Upper lobe of right lung (tissue), 1 donor: ENCODE measurements at places on chromosomes 12 and 14.

- DNase-seq = no peak
Observed at GRCh38 chr14:96164861-96165490, 39.7 kb upstream of the BDKRB2 start.

DNA sequence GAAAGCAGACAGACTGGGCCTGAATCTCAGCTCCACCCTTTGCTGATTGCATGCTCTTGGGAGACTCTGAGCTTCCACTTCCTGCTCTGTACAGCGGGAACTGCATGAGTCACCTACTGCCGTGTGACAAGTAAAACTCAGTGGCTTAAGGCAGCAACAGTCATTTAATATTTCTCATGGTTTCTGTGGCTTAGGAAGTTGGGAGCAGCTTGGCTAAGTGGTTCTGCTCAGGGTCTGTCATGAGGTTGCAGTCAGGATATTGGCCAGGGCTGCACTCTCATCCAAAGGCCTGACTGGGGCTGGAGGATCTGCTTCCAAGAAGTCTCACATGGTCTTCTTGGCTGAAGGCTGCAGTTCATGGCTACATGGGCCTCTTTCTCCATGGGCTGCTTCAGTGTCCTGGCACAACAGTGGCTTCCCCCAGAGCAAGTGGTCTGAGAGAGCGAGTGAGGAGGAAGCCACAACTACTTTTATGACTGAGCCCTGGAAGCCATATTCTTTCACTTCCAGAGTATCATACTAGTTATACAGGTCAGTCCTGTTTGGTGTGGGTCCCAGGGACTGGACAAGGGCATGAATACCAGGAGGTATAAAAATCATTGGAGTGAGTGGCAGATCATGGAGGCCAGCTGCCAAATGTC lies 49.7 kb downstream of the FAM222A start:
- DNase-seq = peak; percentile 19

GRCh38 chr14:99815696-99816095 lies 22.5 kb downstream of the EML1 start:
- no peak for DNase-seq

- no peak for DNase-seq
Observed at GRCh38 chr12:67980391-67980790, 8.9 kb upstream of the IFNG-AS1 start.

DNA sequence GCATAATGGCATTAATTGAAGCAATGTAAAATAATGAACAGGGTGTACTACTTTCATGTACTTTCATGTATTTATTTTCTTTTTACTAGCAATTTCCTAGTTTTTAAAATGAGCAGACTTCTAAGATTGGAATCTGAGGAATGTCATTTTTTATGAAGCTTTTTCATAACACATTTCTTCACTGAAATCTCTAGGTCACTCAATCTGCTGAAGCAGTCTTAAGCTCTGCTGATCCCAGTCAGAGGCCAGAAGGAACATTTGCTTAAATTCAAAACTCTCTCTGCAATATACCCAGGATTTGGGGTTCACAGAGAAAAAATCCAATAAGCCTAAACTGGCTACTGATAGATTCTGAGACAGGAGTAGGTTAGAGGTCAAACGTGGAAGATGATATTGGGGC lies 73.6 kb upstream of the CNTN1 start:
- DNase-seq = no peak

DNA sequence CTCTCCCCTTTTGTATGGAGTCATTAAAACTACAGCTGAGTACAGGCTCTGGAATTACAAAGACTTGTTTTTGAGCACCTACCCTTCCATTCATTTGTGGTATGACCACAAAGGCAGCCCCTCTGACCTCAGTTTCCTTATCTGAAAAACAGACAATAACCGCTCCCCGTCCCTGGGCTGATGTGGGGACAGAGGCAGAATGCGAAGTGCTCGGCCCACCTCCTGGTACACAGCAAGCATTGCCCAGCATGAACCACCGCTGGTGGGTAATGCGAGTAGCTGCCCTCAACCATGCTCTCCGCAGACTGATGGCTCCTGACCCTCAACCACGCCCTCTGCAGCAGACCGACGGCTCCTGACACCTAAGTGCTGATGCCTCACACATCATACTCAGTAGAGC lies 22.4 kb downstream of the P2RX2 start:
- no peak for DNase-seq

DNA sequence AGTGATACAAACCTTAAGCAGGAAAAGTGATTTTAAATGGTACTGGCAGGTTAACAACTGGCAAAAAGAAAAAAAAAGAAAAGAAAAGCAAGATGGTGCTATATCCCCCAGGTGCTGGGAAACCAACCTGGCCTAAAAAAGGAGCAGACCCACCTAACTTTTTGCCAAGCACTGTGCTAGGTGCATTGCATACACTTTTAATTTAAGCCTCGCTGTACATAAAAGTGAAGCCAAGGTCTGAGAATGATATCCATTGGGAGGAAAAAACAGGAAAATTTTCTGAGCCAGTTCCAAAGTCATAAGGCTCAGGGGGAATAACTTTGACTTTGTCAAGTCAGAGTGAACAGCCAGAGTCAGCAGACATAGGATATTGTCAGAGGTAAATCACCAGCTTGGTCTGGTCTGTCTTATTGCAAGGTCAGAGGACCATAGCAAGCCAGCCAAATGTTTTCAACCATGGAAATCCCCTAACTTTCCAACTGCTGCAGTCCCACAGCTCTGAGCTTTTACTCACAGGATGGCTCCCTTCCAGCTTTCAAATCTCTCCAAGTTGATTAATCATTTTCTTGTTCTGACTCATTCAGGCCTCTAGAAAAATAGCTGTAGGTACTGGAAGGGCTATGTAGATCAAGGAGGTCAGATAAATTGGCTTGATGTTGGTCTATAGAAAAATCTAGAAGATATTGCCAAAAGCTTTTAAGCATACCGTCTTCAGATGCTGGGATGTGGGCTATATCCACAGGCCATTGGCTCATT lies 412.9 kb downstream of the RAD51B start:
- no peak for DNase-seq

DNA sequence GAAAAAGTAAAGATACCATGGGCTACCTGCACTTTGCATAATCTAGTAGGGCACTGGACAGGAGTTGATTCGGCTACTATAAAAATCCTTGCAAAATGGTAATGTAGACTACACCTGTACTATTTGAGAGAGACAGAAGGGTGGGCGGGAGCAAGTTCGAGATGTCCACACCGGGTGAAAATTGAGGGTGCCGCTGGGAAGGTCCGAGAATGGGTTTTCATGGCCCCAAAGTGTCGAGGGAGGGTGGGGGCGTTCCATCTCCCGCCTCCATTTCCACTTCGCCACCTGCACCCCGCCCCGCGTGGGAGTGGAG lies 648 bp downstream of the SNX6 start:
- no peak for DNase-seq

DNA sequence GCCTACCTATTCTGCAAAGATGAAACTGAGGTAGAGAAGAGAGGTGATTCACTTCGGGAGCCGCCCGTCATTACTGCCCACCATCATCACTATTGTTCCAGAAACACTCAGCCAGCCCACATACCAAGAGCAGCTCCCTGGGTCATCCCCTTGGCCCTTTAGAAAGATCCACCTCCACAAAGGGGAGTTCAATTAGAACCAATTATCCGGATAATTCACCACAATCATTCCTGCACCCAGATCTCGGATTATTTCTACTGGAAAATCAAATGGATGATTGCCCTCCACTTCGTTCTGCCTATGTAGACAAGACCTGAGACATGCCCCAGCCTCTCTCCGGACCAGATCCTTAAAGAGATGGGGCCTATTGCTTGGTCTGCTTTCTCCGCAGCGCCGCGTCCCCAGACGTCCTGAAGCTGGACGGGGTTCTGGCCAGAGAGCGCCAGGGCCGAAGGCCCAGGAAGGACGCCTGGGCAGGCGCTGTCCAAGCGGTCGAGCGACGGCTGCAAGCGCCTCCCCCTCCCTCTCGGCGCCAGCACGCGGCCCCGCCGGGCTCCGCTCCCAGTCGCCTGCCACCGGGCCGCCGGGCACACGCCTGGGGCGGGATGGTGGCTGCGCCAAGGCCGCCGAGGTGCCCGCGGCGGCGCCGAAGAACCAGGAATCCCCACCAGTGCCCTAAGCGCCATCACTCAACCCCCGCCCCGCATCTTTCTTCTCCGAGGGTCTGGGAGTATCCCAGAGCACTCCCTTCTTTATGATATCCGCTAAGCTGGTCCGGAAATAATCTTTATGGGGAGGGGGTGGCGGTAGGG lies 1.3 kb upstream of the ASCL1 start:
- DNase-seq = no peak

DNA sequence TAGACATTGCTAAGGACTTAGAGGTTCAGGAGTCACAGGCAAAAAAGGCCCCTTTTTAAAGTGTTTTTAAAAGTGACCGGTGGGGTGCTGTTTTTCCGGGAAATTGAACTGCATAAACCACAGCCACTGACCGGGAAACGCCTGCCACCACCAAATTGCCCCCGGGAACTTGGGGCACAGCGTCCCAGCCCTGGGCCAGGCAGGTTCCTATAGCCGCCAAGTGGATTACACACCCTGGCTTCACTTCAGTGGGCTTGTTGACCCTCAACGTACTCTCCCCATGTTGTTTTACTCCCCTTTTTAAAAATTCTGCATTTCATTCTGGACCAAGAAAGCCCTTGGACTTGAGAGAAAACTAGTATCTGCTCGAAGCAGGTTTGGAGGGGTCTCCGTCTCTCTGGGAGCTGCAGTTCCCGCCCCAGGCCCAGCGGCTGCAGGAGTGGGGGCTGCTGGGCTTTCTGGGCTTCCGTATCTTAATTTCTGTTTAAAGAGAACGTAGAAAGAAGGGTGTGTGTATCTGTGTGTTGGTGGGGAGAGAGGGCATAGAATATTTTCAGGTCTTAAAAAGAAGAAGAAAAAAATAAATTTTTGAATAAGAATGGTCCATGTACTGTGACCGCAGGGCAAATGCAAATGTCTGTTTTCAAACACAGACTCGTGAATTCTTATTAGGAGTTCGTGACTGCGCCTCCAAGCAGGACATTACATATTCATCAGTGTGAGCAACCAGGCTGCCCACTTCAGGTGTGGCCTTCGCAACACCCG lies 82.9 kb downstream of the PAPOLA start:
- DNase-seq = no peak

- DNase-seq = no peak
Observed at GRCh38 chr12:49253033-49253623, 11.8 kb upstream of the TUBA1C start.

- no peak for DNase-seq
Observed at GRCh38 chr14:71551291-71551950, 380.8 kb upstream of the RGS6 start.

DNA sequence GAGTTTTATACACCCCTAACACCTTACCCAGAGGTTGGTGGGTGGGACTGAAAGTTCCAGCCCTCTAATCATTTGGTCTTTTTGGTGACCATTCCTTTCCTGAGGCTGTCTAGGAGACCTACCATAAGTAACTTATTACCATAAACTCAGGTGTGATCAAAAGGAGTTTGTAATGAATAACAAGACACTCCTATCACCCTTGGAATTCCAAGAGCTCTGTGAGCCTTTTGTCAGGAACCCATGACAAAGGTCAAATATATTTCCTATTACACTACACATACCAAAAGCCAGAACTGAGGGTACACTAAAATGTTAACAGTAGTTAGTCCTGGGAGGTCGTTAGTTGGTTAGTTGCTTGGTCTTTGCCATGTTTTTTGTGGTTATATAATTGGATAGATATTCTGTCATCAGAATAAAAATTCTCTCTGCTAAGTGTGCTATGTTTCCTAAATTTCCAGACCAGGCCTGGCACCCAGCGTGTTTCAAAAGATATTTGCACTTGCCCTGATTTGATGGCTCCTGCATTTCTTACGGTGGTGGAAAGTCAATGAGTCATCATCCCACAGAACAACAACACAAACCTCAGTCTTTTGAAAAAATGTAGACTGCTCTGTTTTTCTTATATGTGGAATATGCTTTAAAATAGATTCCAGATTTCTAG lies 27.0 kb upstream of the AKAP5 start:
- no peak for DNase-seq

- peak; percentile 46 for DNase-seq
Observed at GRCh38 chr12:55686366-55687010, 21.2 kb downstream of the ITGA7 start.

DNA sequence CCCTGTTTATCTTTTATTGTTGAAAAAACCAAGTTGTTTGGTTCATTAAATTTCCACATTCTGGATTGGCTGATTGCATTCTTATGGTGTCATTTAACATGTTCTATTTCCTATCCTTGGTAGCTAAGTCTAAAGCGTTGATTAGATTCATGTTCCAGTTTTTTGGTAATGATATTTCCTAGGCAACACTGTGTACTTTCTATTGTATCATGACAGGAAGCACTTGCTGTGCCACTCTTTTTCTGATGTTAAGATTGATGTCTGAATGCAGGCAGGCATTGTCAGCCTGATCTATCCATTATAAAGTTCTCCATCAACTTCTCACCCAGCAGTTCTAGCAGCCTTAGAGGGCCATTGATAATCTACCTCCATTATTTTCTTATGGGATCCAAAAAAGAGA lies 91.1 kb upstream of the ARID2 start:
- DNase-seq = no peak

- peak; percentile 45 for DNase-seq
Observed at GRCh38 chr14:94367347-94368242, 20.8 kb downstream of the SERPINA1 start.

- no peak for DNase-seq
Observed at GRCh38 chr14:60652674-60653651, 3.7 kb upstream of the SIX1 start.

DNA sequence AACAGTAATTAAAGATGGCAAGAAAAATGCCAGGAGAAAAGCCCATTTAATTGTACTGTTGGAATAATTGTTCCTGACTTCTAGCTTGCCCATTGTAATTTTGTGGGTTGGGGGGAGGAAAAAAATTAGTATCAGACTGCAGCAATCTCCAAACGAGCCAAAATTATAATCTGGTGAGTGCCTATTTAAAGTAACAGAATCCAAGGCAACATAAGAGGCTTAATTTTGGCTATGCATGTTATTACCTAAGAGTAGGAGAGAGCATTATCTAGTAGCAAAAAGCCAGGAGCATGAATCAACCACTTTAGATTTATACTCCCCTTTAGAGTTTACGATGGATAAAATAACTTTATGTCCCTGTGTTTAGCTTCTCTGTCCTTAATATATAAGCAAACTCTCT lies 14.6 kb upstream of the DENND5B start:
- DNase-seq = no peak

GRCh38 chr12:68487721-68488309 lies 122.9 kb upstream of the RAP1B start:
- DNase-seq = no peak

DNA sequence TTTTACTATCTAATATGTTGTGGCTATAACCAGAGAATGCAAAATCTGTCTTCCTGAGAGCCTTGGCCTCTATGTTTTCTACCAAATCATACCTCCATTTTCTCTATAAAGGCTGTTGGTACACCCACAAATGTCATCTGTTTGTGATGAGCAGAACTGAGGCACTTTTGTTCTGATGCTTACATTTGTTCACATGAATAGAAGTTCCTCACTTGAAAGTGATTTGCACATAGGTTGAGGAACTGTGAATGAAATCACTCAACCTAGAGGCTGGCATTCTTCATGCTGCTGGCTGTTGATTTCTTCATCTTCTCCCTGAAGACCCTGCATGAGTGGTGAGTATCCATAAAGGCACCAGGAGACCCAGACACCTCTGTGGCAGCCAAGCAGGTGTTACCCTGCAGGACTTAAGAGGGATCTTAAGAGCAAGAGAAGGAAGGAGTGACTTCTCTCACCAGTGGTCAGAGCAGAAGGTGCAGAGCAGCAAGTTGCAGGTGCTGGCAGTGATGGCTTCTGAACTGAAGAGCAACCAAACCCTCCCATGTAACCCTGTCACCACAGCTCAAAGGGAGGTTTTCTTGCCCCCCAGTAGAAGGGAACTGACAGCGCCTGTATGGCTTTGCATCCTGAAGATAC lies 110.3 kb downstream of the HMGA2 start:
- no peak for DNase-seq
